ENCODE measurements at places on chromosomes 6 and 20. TPM values are rescaled to one million over a fixed set of nuclear protein-coding genes. Genes with fewer than 3 reads are reported as not detected.

- H3K36me3 ChIP-seq: no peaks in the 10 kb centered on the region
- H3K27me3 ChIP-seq: no peaks in the 10 kb centered on the region
- H3K27ac ChIP-seq: no peak overlapping the region
- DNase-seq: no peak
- H3K4me3 ChIP-seq: no peak overlapping the region
Observed at GRCh38 chr6:118514689-118515088, 33.4 kb upstream of the PLN start.

GRCh38 chr6:26600759-26601158 is 4.0 kb downstream of the ABT1 start:
- H3K4me3 ChIP-seq: no peak overlapping the region
- H3K27me3 ChIP-seq: no peaks in the 10 kb centered on the region
- H3K27ac ChIP-seq: no peak overlapping the region
- peaks cover 14% of the 10 kb centered on the region for H3K4me1 ChIP-seq
- DNase-seq: no peak
- H3K36me3 ChIP-seq: peaks cover 12% of the 10 kb centered on the region

GRCh38 chr6:131682442-131682841 is 18.8 kb downstream of the OR2A4 start:
- DNase-seq: no peak
- H3K36me3 ChIP-seq: no peaks in the 10 kb centered on the region
- H3K27ac ChIP-seq: no peak overlapping the region
- no peaks in the 10 kb centered on the region for H3K4me1 ChIP-seq
- H3K27me3 ChIP-seq: no peaks in the 10 kb centered on the region

DNA sequence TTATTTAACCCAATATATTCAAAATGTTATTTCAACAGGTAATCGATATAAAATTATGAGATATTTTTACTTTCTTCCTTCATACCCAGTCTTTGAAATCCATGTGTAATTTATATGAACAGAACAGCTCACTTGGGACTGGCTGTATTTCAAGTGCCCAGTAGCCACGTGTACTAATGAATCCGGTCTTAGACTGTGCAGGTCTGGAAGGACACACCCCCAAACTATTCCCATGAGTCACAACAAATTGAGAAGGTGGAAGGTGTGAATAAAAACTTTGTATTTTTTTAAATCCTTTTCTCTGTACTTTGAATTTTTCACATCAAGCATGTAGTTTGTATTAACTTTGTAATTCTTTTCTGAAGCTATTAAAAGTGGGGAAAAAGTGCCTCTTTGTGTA is 2.8 kb downstream of the UNC5CL start:
- H3K27me3 ChIP-seq: no peaks in the 10 kb centered on the region
- H3K4me3 ChIP-seq: no peak overlapping the region
- H3K4me1 ChIP-seq: peaks cover 14% of the 10 kb centered on the region
- peaks cover 28% of the 10 kb centered on the region for H3K36me3 ChIP-seq

DNA sequence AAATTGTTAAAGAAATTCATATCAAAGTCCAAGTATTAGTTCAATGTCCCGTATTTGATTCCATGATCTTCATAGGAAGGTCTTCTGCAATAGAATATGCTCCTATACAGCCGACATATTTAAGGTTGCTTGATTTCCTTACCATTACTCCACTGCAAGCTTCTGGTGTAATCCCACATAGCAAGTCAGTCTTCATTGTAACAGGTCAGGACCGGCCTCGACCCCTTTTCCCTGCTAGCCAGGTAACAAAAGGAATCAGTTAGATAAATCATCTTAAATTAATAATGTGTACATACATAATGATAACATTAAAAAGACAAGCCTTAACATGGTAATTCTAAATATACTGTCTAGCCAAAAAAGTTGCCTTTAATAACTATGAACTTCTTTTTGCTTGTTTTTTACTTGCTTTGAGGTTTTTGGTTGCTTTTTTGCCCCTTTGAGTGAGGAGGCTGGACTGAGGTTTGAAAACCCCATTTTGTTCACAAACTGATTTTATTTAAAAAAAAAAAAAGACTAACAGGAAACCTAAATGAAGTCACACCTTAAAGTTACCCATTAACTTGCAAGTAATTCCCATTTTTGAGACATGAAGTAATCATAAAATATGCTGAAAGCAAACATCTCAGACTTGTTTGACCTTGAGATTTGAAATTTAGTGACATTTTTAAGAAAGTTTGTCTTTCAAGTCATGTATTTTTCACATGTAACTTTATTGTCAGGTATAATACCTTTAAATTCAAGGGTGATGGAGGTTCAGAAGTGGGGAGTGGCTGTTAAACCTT is 19.2 kb upstream of the SNX14 start:
- no peaks in the 10 kb centered on the region for H3K27me3 ChIP-seq
- no peak overlapping the region for H3K4me3 ChIP-seq
- H3K36me3 ChIP-seq: peaks cover 10% of the 10 kb centered on the region
- H3K27ac ChIP-seq: no peak overlapping the region
- no peak for DNase-seq

- no peaks in the 10 kb centered on the region for H3K27me3 ChIP-seq
- H3K36me3 ChIP-seq: no peaks in the 10 kb centered on the region
- no peaks in the 10 kb centered on the region for H3K4me1 ChIP-seq
- DNase-seq: no peak
Observed at GRCh38 chr6:145212813-145213212, 522.5 kb downstream of the EPM2A start.

DNA sequence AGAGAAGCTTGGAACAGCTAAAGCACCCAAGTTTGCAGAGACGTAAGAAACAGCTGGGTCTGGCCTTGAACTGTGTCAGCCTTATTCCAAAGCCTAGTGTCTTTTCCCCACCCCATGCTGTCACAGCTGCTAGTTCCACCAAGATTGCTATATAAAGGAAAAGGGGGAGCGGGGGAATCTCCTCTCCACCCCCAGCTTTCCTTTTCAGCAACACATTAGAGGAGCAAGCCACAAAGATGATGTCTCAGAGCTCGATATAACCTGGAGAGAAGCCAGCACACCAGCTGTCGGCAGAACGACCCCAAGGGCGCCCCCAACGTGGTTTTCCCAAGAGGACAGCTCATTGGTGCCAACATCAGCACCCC is 36.5 kb downstream of the ATP9A start:
- DNase-seq: no peak
- no peak overlapping the region for H3K4me3 ChIP-seq
- H3K27me3 ChIP-seq: no peaks in the 10 kb centered on the region
- peak overlapping the region; percentile 42 for H3K27ac ChIP-seq
- no peaks in the 10 kb centered on the region for H3K4me1 ChIP-seq
- H3K36me3 ChIP-seq: peaks cover 2% of the 10 kb centered on the region

DNA sequence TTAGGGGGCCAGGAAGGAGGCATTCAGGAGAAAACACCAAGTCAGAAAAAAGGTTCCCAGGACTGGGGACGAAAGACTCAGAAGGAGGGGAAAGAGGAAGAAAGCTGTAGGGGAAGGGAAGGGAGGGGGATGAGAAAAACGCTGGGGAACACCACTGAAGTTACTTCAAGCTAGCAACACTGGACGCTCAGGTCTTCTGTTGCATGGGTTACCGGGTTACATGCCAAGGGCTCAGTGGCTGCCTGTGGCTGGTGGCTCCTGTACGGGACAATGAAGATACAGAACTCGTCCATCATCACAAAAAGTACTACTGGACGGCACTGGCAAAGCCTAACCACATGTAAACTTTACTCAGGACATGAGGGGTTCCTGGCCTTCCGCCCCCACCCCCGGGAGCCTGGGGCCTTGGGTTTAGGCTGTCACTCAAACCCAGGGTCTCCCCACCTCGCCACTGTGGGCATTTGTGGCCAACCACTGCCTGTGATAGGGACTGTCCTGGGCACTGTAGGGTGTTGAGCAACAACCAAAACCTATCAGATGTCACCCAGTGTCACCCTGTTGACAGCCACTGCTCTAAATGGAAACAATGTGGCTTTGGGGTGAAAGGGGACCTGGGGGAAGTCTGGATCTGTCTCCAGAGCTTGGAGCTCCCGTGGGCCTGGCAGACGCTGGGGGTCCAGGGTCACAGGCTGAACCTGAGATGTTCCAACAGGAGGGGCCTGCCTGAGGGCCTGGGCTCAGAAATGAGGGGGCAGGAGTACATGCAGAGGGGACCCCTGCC is 40.3 kb upstream of the CD93 start:
- peak overlapping the region; percentile 43 for H3K27ac ChIP-seq
- H3K4me1 ChIP-seq: no peaks in the 10 kb centered on the region
- no peaks in the 10 kb centered on the region for H3K27me3 ChIP-seq

- H3K4me3 ChIP-seq: no peak overlapping the region
- H3K27me3 ChIP-seq: peaks cover 2% of the 10 kb centered on the region
- DNase-seq: no peak
- no peaks in the 10 kb centered on the region for H3K36me3 ChIP-seq
- no peak overlapping the region for H3K27ac ChIP-seq
- H3K4me1 ChIP-seq: no peaks in the 10 kb centered on the region
Observed at GRCh38 chr6:164062872-164063271, 648.4 kb downstream of the QKI start.

- H3K4me3 ChIP-seq: no peak overlapping the region
- H3K4me1 ChIP-seq: no peaks in the 10 kb centered on the region
- no peaks in the 10 kb centered on the region for H3K36me3 ChIP-seq
- no peak for DNase-seq
- no peaks in the 10 kb centered on the region for H3K27me3 ChIP-seq
- H3K27ac ChIP-seq: no peak overlapping the region
Observed at GRCh38 chr6:38797391-38797790, 82.3 kb downstream of the DNAH8 start.

DNA sequence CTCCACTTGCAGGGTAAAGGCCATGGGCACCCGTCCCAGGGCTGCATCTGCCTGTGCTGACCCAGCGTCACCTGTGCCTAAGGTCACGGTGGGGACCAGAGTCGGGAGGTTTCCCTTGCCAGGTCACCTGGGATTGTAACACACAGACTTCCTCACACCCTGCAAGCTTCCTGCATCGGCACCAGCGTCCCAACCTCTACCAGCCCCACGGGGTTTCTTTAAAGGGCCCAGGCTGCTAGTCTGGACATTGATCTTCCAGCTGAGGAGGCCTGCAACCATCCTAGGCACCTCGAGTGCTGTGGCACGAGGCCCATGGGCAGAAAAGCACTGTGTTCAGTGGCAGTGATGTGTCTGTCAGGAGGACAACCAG is 12.6 kb downstream of the ACSS1 start:
- no peaks in the 10 kb centered on the region for H3K36me3 ChIP-seq
- no peak for DNase-seq
- H3K4me1 ChIP-seq: peaks cover 27% of the 10 kb centered on the region
- H3K27me3 ChIP-seq: no peaks in the 10 kb centered on the region

PPP1R16B gene
- total RNA-seq: 0.84 TPM

COL19A1 gene
- total RNA-seq: 0.25 TPM

MLIP gene
- total RNA-seq: 2.0 TPM

DNA sequence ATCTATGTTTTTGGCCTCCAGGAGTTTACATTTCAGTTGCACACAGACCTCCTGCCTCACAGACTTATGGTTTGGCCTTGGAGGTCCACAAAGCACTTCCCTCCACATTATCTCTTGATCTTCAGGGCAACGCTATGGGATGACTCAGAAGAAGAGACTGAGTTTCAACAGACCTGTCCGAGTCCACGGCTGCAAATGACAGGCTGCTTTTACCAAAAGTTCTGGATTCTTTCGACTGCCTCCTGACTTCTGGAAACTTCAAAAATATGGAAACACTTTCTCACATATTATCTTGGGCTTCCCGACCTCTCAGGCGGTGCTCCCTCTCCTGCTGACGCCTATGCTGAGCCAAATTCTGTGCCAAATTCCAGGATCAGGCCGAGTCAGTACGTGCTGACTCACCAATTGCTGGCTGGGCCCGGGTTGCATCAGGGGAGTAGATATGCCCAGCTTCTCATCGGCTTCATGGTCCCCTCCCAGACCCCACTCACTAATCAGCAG is 190.2 kb downstream of the BMP7 start:
- no peaks in the 10 kb centered on the region for H3K4me1 ChIP-seq
- H3K4me3 ChIP-seq: no peak overlapping the region
- peaks cover 2% of the 10 kb centered on the region for H3K27me3 ChIP-seq
- no peak overlapping the region for H3K27ac ChIP-seq
- no peak for DNase-seq

RAB44 gene
- total RNA-seq: 0.08 TPM

DNA sequence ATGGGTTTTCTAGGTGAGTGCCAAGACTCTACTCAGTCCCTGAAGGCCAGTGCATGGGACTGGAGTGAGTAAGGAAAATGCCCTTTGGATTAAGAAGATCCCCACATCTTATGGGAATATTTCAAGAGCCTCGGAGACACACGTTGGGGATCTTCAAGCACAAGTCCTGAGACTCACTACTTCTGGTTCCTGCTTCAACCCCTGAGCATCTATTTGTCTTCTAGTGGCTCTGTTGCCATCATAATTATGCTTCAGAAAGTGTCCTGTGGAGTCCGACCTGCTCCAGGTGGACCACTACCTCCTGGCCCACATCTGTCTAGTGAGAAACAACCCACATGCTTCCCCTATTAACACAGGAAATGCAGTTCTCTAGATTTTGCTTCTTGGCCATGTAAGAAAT is at the start of gene OR5V1:
Gene OR5V1 (minus strand): TSS at position 101 of the 400 bp plus-strand sequence. CDS start 12,670 bp downstream, outside the sequence.
- no peak within 1 kb of the TSS for H3K27ac ChIP-seq
- no peak within 1 kb of the TSS for H3K4me3 ChIP-seq
- H3K36me3 ChIP-seq: no peaks in the 10 kb centered on the region
- no peak for DNase-seq
- H3K4me1 ChIP-seq: no peaks in the 10 kb centered on the region

CAGE1 gene
- total RNA-seq: 0.08 TPM

GRCh38 chr6:17035257-17036064 is 66.4 kb upstream of the STMND1 start:
- no peaks in the 10 kb centered on the region for H3K4me1 ChIP-seq
- no peak overlapping the region for H3K27ac ChIP-seq
- DNase-seq: no peak

DNA sequence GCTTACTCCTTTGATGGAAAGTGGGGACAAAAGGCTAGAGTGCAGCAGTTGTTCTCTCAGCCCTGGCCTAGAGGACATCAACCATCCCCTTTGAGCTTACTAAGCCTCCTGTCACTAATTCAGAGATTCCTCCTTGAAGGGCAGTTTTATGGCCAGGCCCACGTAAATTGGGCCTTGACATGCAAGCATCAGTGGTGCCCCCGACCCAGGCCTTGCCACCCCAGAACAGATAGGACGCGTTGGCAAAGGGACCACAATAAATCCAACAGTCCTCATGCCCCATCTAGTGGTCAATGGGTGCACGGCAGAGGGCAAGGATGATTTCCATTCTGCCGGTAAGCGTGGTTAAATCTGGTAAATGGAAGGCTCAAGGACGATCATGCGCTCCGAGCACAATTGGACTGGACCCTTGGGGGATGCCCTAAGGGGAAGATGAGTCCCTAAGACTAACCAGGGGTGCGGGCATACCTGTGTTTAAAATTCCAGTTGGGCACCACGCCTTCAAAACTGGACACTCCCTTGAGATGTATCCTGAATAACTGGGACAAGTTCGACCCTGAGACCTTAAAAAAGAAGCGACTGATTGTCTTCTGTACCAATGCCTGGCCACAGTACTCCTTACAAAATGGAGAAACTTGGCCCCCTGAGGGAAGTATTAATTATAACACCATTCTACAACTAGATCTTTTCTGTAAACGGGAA is 32.6 kb downstream of the CEP85L start:
- no peak overlapping the region for H3K4me3 ChIP-seq
- no peak overlapping the region for H3K27ac ChIP-seq
- H3K36me3 ChIP-seq: no peaks in the 10 kb centered on the region
- no peaks in the 10 kb centered on the region for H3K27me3 ChIP-seq
- peak; percentile 53 for DNase-seq
- no peaks in the 10 kb centered on the region for H3K4me1 ChIP-seq

Data from liver (tissue), 10 donors.